H9 (cell line): ENCODE measurements at places on chromosomes 3 and 15. TPM values are rescaled to one million over a fixed set of nuclear protein-coding genes. Genes with fewer than 3 reads are reported as not detected.

DNA sequence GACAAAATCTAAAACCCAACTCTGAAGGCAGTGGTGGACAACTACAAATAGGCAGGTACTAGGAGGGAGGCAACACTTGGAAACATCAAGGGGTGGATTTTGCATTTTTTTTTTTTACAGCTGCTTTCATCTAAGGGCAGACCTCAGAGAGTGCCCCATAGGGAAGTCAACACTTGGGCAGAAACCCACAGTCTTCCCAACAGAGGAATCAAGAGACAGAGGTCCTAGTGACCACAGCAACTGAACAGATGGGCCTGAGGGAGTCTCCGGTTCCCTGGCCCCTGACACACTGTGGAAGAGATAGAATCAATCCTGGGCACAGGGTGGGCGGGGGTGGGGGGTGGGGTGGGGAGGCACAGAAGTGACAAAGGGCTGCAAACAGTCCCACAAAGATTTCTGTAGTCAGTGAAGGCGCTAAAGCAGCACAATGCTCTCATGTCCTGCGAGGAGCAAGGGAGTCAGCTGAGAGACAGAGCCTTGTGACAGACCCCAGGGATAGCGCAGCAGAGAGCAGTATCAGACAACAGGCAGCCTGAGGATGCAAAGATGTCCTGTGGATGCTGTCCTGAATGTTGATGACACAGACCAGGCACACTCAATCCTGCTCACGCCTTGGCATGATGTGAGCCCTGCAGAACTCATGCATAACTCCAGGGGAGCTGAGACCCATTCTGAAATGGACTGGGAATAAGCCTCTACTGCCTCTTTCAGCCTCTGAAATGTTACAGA is 6.9 kb upstream of the RFTN1 start:
- DNase-seq = no peak

- no peak for DNase-seq
These were observed 121.8 kb downstream of the OXSM start for GRCh38 chr3:25911525-25912295.

DNA sequence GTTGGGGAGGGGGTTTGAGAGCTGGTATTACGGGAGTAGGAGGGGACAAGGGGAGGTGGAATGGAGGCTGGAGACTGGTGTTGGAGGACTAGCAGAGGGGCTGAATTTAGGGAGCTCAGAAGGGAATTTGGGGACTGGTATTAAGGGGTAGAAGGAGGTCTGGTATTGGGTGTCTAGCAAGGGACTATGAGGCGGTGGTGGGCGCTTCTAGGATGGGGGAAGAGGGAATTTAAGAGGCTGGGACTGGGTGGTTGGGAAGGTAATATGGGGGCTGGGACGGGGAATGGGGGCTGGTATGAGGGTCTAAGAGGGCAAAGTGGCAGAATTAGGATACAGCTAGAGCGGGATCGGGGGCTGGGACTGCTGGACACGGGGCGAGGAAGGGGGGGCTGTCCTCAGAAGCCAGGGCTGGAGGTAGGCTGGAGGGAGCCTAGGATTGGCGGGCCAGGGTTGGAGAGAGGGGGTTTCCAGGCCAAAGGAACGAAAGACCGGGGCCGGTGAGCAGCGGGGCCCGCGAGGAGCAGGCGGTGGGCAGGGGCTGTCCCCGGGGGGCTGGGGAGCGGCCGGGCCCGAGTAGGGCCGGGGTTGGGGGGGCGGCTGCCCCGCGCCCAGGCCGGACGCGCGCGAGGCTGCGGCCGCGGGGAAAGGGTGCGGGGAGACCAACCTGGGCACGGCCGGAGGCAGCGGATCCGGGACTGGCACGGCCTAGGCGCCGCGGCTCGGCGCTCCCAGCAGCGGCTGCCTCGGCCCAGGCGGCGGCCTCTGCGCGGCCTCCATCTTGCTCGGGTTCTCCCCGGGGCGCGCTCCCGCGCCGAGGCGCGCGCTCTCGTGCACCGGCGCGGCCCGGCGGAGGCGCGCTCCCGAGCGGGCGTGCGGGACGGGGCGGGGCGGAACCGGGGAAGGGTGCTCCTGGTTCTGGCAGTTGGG is at the start of gene LHFPL4:
TSS of gene LHFPL4 (minus strand) at position 802 of the 927 bp plus-strand sequence. CDS start 1,143 bp downstream, outside the sequence.
- peak; percentile 32 for DNase-seq

- DNase-seq = no peak
These were observed 20.0 kb upstream of the BCL2A1 start for GRCh38 chr15:79990997-79991334.

CCDC80 gene
- 4.6 and 5.4 TPM in 2 replicates for total RNA-seq

DNA sequence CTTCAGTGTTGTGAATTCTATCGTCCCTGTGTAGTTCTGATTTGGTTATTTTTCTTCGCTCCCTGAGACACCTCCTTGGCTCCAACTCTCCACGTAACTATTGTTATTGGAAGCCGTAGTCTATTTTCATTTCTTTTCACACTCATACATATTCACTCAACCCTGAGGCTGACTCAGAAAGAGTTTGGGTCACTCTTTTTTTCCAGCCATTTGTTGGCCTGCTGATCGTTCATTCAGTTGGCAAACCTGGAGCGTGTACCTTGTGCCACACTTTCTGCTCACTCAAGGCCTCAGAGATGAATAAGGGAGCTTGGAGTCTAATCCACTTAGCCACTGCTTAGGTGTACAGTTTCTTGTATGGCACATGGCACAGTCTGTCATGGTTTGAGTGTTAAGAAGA is 22.4 kb downstream of the GYG1 start:
- no peak for DNase-seq

PFN2 gene
- 169 and 174 TPM in 2 replicates for total RNA-seq

- no peak for DNase-seq
These were observed 57.9 kb downstream of the CCDC33 start for GRCh38 chr15:74294010-74294409.
